Urinary bladder (tissue), 4 donors: ENCODE measurements at places on chromosomes 2 and 18. TPM values are rescaled to one million over a fixed set of nuclear protein-coding genes. Genes with fewer than 3 reads are reported as not detected.

The ARHGAP15 gene
- 3.9 TPM for polyA plus RNA-seq

The FOXD4L1 gene
- 0.03 TPM for polyA plus RNA-seq

The CHRND gene
- not detected for polyA plus RNA-seq

The MEP1B gene
- polyA plus RNA-seq, result not detected

The LRP2 gene
- not detected for polyA plus RNA-seq

The STAMBP gene
- 35.2 TPM for polyA plus RNA-seq

The MBD5 gene
- 16.5 TPM for polyA plus RNA-seq

The UPP2 gene
- polyA plus RNA-seq, result not detected

The GREB1 gene
- polyA plus RNA-seq, result 0.86 TPM

The CRYGD gene
- polyA plus RNA-seq, result not detected

The SERPINB10 gene
- not detected for polyA plus RNA-seq

The NEU2 gene
- not detected for polyA plus RNA-seq

The CRYGC gene
- not detected for polyA plus RNA-seq

The KCNIP3 gene
- 16.8 TPM for polyA plus RNA-seq

The TANC1 gene
- polyA plus RNA-seq, result 18.4 TPM
